ENCODE measurements at places on chromosomes 11 and 22.

DNA sequence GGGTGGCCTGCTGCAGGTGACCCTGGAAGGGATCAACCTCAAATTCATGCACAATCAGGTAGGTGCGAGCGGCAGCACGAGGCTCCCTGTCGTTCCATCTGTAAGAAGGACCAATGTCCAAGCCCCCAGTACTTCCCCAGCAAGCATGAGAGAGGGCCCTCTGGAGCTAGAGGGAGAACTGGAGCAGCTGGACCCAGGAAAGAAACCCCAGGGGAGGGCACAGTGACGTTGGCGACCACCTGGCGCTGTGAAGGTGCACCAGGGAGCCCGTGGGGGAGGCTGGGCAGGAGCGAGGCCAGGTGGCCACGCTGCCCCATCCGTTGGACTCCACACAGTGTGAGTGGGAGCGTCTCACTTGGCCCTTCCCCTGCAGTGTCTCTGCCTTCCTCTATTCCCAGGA, 28.0 kb downstream of the MYBPC3 start:
- no peak for DNase-seq

DNA sequence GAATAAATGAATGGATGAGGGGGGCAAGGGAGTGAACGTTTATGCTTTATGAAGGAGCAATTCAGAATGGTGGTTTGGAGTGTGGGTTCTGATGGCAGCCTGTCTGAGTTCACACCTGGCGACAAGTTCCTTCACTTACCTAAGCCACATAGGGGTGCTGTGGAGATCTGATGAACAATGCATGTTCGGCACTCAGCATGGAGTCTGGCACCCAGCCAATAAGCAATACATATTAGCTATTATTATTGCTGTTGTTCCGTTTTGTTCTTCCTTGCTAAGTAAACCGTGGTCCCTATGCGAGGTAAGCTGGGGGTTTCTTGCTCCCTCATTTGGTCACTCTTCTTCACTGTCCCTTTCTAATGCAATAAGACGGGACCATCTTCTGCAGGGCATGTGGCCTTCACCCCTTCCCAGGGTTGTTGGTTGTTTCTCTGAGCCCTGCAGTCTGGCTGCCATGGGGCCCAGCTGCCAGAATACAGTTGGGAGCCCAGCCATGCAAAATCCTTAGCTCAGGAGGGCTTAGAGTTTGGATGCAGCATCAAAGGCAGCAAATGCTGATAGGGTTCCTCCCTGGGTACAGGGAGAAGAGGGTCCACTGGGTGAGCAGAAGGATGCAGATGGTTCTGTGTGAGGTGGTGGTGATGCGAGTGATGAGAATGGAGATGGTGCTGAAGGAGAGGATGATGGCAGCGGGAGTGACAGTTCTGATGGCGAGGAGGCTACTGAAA, 6.4 kb upstream of the PKNOX2 start:
- no peak for DNase-seq

DNA sequence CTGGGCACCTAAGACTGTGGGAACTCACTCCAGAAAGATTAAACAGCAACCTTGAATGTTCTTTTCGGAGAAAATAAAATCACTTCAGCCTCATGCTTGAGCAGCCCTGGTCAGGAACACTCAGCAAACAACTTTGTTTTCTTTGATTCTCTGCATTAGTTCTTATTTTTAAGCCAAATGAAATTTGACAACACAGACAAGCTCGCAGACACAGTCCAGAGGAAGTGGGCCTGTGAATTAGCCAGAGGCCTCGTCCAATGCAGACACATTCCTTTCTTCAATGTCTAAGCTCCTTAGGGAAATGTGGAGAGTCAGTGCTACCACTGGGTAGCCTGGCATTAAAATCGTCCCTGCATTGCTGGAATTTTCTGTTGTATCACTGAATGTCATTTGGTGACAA, 62.9 kb upstream of the CSNK2A3 start:
- DNase-seq: no peak

- no peak for DNase-seq
These were observed 255.6 kb upstream of the CADM1 start for GRCh38 chr11:115759622-115760460.

DNA sequence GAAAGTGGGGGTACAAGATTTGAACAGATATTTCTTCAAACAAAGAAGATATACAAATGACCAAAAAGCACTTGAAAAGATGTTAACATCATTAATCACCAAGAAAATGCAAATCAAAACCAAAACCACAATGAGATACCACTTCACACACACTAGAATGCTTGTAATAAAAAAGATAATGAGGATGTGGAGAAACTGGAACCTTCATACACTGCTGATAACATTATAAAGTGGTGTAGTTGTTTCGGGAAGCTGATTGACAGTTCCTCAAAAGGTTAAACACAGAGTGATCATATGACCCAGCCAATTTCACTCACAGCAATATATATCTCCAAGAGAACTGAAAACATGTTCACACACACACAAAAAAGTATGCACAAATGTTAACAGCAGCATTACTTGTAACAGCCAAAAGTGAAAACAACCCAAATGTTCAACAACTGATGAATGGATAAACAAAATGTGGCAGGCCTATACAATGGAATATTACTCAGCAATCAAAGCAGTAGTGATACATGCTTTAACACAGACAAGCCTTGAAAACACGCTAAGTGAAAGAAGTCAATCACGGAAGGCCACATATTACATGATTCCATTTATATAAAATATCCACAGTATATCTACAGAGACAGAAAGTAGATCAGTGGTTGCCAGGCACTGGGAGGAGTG, 15.1 kb downstream of the PITPNB start:
- no peak for DNase-seq

DNA sequence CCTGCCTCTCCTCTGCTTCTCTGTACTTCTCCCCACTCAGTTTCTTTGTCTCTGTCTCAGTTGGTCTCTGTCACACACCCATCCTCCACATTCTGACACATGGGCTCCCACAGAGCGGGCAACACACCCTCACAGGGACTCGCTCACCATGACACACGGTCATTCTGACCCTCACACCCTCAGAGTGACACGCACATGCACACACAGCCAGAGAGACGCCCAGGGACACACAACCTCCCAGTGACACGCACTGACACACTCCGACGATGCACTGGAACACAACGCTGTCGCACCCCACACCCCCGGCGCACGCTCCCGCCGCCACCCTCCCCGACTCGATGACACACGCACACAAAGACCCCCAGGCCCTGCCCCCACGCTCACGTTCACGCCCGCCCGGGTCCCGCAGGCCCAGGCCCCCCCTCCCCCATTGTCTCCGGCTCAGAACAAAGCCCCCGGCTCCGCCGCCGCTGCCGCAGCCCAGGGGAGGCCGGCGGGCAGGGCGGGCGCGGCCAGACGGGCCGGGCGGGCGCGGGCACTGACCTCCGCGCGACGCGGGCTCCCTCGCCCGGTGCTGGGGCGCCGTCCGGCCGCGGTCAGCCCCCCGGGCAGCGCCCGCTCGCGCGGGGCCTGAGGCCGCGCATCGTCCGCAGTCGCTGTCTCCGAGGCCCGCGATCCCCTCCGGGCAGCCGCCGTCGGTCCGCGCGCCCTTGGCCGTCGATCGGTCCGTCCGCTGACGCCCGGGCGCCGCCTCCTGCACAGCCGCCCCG, 404 bp downstream of the DCHS1 start:
- DNase-seq: no peak

- DNase-seq: no peak
These were observed 165.7 kb downstream of the INSC start for GRCh38 chr11:15280393-15280792.

GRCh38 chr11:110878513-110878912, 166.3 kb upstream of the ARHGAP20 start:
- DNase-seq: no peak

- peak; percentile 22 for DNase-seq
These were observed 2.6 kb upstream of the GNAZ start for GRCh38 chr22:23067691-23068090.

DNA sequence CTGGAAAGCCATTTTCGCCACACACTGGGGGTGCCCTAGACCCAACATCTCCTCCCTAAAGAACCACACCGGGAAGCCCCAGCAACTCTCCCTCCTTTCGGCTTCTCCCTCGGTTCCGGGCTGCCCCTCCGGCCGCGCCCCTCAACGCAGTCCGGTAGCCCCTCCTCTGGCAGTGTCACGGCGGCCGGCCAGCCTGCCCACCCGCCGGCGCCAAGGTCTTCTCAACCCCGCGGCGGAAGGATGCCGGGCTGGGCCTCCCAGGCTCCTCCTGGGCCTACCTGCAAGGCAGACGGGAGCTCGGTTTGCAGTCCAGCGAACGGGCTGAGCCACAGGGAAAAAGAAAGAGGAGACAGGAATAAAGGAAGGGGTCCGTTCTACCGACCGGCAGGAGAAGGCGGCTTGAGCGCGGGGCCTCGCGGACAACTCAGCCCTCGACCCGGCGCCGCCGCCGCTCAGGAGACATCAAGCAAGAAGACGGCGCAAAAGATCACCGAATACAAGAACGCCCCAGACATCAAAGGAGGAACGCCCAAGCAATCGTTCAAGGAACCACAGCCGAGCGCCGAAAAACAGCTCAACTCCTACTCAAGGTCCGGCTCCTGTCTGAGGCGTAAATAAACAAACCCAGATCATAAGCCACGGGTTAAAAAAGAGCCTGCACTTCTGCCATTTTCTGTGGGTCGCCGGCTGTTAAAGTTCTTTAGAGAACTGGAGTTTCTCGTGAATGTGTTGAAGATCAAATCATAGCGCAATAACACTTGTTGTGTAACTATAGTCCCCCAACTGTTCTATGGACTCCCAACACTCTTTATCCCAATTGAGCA, at the start of gene AMBRA1:
Gene AMBRA1, minus strand, starts transcription at position 474 of the 824 bp plus-strand sequence. CDS start 45,643 bp downstream, outside the sequence.
- peak; percentile 93 for DNase-seq

- no peak for DNase-seq
These were observed 13.5 kb upstream of the MYEOV start for GRCh38 chr11:69280451-69280850.

DNA sequence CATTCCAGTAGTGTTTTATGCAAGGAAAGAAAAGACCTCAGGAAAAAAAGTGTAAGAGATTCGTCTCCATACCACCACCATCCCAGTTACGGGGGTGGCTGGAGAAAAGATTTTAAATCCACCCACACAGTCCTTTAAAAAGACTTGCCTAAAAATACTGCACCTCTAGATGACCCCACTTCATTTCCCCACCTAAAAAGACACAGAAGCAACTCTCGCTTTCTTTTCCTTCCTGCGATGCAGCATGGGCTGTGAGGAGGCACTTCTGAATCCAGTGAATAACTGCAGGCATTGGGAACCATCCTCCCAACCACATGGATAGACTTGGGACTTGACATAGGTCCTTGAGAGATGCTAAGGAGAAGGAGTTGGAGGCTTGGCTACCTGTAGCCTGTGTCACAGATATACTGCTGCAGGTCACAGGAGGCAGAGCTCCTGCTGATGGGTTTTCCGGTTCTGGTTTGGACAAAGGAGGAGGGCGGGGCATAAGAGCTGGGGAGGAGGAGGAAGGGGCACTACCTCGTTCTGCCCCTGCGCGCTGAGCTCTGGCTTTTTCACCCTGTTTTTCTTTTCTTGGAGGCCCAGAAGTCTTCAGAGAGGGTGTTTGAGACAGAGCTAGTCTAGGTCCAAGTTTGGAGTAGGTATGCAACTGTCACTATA, 285.9 kb downstream of the NTM start:
- DNase-seq: no peak

DNA sequence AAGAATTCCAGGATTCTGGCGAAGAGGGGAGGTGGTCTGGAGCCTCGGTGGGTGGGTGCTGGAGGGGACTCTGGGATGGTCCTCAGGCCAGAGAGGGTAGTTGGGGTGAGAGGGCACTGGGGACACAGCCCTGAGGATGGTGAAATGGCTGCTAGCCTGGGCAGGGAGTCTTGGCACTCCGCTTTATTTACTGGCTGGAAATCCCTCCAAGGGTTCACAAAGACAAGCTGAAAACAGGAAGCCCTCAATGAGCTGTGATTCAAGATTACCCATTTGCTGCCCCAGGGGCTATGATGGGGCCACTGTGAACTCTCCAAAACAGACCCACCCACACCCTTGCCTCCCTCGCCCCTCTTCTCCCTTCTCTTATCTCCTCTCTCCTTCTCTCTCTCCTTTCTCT, 71.9 kb downstream of the FBXO7 start:
- DNase-seq: no peak

GRCh38 chr11:76329983-76330382, 50.9 kb downstream of the THAP12 start:
- no peak for DNase-seq

- no peak for DNase-seq
These were observed 14.0 kb downstream of the C11orf42 start for GRCh38 chr11:6219359-6219758.

DNA sequence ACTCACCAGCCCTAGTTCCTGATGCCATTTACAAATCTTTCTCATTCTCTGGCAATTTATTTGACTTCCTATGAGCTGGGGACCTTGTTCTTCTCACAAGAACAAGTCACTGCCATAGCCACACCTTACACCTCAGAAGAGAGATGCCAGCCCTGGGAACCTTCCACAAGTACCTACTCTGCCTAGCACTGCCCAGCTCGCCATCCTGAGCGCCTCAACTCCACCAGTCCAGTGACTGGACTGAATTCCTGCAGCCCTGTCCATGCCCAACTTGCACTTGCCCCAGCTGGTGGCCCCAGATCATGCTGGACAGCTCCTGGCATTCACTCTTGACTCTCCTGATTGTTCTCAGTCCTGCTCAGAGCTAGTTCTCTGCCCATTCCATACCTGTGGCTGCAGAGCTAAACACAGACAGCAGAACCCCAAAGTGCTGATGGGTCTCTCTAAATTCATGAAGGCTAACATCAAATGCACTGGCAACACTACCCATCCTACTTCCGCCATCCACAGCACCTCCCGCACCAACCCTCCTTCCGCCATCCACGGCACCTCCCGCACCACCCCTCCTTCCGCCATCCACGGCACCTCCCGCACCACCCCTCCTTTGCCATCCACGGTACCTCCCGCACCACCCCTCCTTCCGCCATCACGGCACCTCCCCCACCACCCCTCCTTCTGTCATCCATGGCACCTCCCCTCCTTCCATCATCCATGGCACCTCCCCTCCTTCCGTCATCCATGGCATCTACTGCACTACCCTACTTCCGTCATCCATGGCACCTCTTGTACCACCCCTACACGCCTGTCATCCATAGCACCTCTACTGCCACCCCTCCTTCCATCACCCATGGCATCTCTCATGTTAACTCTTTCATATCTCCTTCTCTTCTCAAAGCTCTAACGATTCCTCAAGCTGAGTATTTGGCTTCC, 23.6 kb upstream of the SLC25A1 start:
- peak; percentile 48 for DNase-seq

DNA sequence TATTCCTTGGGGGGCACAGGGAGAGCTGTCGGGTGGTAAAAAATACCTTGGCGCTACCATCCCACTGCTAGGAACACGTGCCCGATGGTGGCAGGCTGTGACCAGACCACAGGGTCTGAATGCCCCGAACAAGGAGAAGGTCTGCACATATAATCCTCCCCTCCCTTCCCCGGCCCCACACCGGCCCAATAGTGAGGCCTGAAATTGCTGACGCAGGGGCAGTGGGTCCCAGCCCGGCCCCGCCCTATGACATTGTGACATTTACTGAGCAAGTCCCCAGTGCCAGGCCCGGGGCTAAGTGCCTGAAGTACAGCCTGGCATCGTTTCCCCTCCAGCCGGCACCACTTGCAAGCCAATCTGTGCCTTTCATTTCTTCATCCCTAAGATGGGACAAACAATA, 19.5 kb downstream of the MN1 start:
- DNase-seq: no peak

All from liver (tissue), 10 donors.